ENCODE measurements at places on chromosomes 4 and X.

GRCh38 chr4:98444371-98444770 lies 183.2 kb downstream of the RAP1GDS1 start:
- no peak for DNase-seq

DNA sequence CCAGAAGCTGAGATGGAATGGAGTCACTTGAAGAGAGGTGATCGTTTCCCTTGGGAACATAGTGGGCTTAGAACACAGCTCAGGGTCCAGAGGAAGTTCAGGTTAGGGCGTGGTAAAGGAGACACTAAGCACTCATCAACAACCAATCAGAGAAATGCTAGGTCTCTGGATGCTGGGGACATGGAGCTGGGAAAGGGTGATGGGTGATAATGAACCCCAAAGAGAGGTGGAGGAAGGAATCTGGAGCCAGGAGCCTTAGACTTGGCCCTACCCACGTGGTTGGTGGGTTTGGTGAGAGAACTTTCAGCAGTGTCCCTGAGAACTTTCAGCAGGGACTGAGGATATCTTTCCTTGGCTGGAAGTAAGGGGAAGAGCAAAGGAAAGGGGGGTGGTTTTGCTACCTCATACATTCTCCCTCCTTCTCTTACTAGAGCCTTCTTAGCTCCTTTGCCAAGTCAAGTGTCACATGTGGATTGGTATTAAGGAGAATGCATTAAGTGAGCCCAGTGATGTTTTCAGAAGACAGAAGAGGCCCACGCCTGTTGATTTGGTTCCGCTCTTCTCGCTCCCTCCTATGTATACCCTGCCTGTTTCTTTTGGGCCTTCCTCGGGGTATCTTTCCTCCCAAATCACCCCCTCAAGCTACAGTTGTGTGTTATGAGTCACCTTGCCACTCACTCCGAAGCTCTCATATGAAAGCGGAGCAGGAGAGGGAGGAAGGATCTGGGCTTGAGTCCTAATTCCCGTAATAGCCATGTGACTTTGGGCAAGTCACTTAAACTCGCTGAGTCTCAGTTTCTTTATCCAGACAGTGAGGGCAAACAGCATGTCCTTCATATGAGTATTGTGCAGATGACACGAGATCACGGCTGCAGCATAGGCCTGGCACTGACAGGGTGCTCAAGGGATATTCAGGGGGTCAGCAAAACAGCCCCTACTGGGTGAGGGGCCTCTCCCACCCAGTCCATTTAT lies 63.1 kb downstream of the TSC22D3 start:
- peak; percentile 70 for DNase-seq

- no peak for DNase-seq
Measured at GRCh38 chr4:175542786-175543185, 269.3 kb downstream of the GPM6A start.

- DNase-seq = no peak
Measured at GRCh38 chrX:71923516-71923915, 12.9 kb downstream of the NHSL2 start.

GRCh38 chr4:104064646-104065577 lies 345.1 kb upstream of the TACR3 start:
- DNase-seq = peak; percentile 43
